SW 1271 (cell line): ENCODE measurements at places on chromosomes 1 and 21.

GRCh38 chr1:162927421-162927820 is 66.4 kb upstream of the CCDC190 start:
- no peak for DNase-seq

- no peak for DNase-seq
These were observed 88.9 kb downstream of the CRB1 start for GRCh38 chr1:197356723-197357533.

- DNase-seq: no peak
These were observed 145.2 kb downstream of the NTMT2 start for GRCh38 chr1:170290991-170291390.

DNA sequence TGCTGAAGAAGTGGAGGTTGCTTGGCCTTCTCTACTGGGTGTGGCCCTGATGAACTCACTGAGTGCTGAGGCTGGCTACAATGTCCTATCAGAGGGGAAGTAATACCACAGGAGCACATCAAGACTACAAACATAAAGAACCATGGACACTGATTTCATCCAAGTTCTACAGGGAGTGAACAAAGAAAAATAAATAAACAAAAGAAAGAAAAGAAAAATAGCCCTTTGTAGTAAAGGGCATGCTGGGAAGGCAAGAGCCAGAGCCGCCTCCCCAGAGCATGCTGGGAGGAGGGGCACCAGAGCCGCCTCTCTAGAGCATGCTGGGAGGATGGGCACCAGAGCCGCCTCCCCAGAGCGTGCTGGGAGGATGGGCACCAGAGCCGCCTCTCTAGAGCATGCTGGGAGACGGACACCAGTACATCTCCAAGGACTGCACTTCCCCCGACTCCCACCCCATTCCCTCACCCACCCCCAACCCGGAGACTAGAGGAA is 65.9 kb downstream of the LAMC2 start:
- DNase-seq: no peak

- DNase-seq: no peak
These were observed 43.4 kb downstream of the NMNAT2 start for GRCh38 chr1:183374825-183375224.

DNA sequence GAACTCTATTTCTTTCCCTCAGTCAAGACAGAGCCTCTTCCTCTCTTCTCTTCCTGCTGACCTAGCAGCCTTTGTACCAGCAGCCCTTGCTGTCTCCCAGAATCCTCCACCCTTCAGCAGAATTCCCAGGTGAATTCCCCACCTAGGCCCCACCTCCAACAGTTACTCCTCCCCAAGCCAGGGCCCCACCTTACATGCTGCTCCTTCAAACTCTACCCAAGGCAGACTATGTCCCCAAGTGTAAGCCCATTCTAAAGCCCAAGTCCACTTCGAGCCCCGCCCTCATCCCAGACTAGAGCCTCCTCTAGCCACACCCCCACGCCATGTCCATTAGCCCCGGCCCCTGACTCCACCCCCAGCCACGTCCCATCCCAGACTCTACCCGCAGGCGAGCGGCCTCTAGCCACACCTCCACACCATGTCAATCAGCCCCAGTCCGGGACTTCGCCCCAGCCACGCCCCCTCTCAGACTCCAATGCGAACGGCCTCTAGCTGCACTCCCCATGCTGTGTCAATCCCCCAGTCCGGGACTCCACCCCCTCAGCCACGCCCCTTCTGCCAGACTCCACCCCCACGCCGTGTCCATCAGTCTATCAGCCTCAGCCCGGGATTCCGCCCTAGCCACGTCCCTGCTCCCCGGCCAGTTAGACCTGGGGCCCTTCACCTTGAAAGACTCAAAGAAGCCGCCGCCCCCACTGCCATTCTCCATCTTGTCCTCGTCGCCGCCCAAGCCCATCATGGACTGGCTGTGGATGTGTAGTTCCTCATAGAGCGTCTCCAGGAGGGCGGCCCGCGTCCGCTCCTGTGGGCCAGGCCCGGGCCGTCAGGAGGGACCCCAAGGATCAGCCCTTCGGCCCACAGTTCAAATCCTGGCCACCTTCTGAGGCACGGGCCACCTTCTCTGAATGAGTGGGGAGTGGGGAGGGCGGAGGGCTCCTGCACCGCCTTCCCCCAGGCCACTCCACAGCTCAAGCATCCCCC is 61.3 kb downstream of the RAP1GAP start:
- no peak for DNase-seq

GRCh38 chr1:10943991-10944730 is 68.3 kb upstream of the TARDBP start:
- DNase-seq: no peak

- DNase-seq: no peak
These were observed 188.3 kb upstream of the CAMK1G start for GRCh38 chr1:209395169-209395568.

- no peak for DNase-seq
These were observed 87.9 kb downstream of the MATN1 start for GRCh38 chr1:30635391-30635975.

DNA sequence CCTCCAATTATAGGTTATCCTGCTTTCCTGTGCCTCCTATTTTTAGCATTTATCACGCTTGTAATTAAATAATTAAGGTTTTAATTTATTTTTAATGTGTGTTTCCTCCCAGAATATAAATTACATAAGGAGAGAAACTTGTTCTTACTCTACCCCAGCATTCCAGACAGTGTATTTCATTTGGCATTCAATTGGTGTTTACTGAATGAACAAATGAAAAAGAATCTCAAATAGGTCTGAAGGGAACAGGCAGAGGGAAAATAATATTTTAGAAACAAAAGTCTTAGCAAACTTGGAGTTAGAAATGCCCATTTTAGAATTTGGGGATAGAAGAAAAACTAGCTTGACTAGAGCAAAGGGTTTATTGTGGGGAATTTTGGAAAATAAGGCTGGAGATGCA is 9.9 kb upstream of the RSRP1 start:
- no peak for DNase-seq

GRCh38 chr21:29601047-29601446 is 302.3 kb downstream of the BACH1 start:
- DNase-seq: no peak

DNA sequence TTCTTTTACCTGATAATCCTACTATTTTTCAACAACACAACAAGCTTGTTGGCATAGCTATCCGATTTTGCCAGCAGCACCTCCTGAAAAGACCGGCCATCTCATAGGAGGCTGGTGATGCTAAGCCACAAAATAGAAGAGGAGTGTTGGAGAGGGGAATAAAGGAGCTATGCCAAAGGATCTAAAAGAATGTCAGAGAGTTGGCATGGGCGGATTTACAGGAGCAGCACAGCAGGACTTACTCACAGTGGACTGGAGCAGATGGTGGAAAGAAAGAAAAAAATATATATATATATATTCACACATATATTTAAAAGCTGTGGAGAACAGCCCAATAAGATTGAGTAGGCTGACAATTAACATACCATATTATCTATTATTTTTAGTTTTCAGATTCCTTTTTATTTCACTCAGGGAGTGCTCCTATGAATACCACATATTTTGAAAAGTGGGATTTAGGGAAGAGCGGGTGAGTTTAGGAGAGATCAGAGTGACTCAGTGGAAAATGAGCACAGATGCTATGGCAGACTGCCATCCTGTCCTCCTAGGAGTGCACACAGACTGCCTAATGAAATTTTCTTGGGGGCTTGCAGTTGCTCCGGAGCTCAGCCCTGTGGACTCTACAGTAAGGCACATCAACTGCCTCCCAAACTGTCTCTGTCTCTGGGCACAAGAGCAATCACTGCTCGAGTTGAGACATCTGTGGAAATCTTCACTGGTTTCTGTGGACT is 394.4 kb upstream of the CHRM3 start:
- DNase-seq: no peak

DNA sequence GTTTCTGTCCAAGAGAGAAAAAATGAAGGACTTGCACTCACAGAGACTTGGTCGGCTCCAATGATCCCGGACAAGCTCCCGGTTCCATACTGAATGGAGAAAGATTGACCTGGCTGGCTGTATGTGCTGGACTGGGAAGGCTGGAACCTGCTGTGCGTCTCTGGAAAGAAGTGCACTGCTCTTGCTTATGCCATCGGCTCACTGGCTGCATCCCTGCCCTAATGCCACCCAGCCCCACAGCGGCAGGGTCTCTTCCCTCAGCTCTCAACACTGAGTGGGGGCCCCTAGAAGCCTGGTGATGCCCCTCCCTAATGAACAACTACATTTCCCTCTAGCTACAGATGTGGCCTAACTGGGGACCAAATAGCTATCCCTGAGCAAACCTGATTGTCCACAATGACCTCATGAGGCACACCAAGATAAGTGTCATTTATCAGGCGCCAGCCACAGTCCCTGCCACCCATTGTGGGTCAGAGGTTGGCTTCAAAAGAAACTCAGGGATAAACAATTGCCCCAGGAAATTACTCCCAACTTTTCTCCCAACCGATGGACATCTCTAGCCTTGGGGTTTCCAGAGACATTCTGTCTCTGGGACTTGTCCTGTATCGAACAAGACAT is 2.6 kb downstream of the CTSE start:
- no peak for DNase-seq

DNA sequence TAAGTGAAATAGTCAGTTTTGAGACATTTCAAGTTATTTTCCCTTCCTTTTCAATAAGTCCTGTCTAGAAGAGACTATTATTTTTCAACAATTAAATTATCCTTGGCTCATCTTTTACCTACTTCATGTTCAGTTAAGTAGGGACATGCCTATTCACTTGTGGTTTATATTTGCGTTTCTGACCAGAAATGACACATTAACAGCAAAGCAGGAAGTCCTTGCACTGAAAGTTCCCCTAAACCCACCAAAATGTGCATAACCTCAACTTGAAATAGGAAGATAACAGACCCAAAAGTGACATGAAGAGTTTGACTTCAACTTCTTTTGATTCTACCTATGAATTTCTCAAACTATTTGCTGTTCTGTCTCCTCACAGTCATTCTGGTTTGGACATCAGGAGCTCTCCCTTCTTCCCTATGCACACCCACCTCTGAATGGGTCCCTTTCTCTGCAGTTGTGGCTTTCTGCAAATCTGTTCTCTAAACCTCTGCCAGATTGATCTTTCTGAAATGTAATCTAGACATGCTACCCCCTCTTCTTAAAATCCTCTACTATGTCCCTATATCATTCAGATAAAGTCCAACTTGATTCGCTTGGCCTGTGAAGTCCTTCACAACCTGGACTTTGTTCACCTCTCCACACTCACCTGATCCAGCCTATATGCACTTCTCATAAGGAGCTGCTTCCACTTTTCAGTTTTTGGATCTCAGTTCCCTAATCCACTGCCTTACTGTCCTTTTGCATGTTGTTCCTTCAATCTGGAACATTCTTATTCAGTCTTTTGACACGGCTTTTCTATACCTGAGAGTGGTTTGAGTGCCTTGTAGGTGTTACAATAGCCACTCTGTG is 661.5 kb upstream of the ADGRL4 start:
- DNase-seq: no peak

DNA sequence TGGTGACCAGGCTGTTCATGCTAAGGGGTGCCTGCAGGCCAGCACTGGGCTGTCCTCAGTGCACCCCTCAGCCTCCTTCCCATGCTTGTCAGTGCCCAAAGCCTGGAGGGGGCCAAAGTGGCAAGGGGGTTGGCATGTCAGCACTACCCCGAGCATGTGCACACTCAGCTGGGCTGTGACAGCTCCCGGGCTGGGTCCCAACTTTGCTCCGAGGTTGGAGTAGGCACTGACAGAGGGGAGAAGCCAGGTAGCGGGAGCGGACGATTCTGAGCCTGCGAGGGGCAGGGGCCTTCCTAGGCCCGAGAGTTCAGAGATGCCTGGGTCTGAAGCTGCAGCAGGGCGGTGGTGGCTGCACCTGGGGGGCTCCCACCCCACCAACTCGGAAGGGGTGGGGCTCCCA is 119.0 kb downstream of the MAST2 start:
- no peak for DNase-seq

- no peak for DNase-seq
These were observed 70.8 kb downstream of the PLPP3 start for GRCh38 chr1:56508523-56508983.
